ENCODE measurements at places on chromosomes 7 and 10.

DNA sequence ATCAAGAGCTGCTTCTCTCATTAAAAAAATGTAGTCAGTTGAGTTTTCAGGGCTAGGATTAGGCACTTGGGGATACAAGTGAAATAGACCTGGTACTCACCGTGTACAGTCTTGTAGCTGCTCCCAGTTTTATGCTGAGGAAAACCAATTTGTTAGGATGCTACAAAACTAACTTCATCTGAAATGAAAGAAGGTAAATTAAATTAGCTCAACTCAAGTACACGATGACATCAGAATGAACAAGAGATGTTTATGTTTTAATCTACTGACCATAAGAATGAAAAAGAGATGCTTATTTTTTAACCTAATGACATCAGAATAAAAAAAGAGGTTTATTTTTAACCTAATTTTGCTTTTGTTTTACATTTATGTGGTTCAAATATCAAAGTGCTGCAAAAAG lies 73.7 kb downstream of the AP3M1 start:
- DNase-seq: no peak

GRCh38 chr7:15947754-15948153 lies 261.3 kb upstream of the MEOX2 start:
- no peak for DNase-seq

DNA sequence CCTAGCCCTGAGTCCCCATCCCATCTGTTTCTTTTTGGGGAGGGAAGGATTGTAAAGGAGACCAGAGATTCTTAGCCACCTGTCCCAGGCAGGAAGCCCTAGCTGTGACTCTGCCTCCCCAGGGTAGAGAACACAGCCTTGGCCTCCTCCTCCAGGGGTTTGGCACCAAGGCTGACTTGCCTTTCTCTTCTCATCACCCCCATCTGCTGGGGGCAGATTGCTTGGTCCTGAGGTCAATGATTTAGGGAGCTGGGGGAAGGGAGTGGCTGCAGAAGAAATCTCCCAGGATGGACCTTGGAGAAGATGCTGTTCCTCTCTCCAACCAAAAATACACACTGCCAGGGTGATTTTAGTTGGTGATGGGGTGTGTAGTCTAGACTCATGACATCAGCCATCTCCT lies 2.6 kb upstream of the MNX1 start:
- no peak for DNase-seq

- no peak for DNase-seq
Measured at GRCh38 chr7:23615331-23615730, 18.1 kb downstream of the CCDC126 start.

- no peak for DNase-seq
Measured at GRCh38 chr10:91127341-91128082, 93.0 kb upstream of the PCGF5 start.

DNA sequence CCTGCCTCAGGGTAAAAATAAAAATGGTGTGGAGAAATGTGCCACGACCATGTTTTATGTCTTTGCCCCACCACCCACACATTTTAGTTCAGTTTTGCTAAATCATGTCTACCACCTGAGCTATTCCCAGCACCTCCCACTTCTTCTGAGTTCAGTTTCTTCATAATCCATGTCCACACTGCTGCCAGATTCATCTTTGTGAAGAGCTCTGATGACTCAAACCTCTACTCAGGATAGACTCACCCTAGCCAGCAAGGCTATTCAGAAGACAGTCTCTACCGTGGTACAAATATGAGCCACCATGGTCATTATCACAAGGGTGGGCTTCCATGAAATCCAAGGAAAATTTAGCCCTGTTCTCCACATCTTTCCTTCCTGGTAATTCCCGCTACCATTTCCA lies 231.1 kb upstream of the PRKCQ start:
- DNase-seq: no peak

- no peak for DNase-seq
Measured at GRCh38 chr10:102599565-102600327, 44.5 kb upstream of the TRIM8 start.

DNA sequence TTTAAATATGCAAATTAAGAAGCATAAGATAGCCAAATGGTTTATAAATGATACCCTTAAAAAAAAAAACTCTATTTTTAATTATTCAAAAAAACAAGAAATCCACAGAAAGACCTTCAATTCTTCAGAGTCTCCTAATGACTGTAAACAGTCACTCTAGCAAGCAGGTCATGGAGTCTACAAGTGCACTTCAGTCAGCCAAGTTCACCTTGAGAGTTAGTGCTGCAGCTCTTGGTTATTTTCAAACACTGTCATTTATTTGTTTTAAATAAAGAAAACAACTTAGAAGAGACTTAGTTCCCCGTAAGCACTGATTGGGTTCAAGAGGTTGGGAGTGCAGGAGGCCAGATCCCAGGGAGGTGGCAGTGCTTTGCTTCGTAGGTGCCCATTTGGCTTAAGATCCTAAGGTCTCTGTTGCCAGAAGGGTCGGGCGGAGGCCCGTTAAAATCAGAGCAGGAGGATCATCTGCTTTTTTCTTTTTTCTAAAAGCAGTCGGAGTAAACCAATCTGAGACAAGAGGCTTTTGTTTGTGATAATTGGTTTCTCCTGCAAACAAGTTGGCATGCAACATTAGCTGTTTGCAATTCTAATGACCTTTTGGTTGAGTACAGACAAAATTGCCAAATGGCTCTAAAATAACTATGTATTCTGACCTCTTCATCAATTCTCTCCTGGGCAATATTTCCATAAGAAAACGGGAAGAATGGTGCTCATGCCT lies 86.4 kb upstream of the ELMO1 start:
- no peak for DNase-seq

DNA sequence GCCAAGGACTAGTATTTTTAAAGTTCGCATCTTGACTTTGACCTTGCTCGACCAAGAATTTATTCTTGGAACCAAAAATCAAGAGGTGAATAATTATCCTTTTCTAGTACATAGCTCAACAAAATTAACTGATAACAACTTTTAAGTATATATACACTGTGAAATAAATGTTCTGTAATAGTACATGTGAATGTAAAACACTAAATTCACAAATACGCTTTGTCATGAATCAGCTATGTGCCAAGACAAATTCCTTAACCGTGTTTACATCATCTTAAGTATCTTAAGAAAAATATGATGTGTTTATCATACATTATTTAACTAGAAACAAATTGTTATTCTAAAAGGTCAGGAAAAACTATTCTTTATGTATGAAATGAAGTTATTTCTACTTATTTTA lies 83.3 kb downstream of the CUL2 start:
- no peak for DNase-seq

DNA sequence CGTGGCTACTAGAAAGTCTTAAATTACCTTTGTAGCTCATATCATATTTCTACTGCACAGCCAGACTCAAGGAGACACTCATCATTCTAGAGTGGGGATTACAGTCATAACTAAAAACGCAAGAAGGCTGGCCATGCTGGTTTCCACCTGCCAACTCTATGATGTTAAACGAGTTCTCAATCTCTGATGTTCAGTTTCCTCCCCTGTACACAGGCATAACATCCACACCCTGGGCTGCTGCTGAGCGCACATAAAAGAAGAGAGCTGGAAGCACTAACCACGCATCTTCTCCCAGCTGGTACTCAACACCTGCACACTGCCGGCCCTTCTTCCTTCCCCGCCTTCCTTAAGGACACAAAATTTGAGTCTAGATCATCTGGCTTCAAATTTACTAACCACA lies 60.5 kb downstream of the SORBS1 start:
- no peak for DNase-seq

DNA sequence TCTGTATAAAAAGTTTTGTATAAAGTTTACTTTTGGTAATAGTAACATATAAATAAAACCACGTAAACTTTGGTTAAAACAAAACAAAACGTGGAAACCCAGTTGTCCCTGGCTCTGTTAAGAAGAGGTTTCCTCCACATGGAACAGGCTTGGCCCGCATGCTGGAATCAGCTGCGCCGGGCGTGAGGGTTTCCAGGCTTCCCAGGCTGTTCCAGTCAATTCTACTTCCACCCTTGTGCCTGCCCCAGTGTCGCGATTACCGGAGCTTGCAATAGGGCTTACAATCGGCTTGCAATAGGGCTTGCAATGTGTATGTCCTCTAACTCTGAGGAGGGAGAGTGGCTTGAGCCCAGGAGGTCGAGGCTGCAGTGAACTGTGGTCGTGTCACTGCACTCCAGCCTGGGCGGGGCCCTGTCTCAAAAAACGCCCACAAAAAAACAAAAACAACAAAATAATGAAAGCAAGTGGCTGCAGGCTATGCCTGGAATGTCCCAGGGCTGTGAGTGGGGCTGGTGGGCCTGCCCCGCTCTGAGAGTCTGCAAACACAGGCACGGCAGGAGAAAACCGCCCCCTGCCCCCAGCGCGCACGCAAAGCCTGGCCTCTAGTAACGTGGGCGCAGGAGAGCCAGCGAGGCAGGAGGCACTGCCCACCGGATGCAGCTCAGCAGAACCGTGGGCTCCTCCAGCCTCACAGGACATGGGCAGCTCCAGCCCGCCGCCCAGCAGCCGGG lies 16.3 kb downstream of the CYP2W1 start:
- no peak for DNase-seq

DNA sequence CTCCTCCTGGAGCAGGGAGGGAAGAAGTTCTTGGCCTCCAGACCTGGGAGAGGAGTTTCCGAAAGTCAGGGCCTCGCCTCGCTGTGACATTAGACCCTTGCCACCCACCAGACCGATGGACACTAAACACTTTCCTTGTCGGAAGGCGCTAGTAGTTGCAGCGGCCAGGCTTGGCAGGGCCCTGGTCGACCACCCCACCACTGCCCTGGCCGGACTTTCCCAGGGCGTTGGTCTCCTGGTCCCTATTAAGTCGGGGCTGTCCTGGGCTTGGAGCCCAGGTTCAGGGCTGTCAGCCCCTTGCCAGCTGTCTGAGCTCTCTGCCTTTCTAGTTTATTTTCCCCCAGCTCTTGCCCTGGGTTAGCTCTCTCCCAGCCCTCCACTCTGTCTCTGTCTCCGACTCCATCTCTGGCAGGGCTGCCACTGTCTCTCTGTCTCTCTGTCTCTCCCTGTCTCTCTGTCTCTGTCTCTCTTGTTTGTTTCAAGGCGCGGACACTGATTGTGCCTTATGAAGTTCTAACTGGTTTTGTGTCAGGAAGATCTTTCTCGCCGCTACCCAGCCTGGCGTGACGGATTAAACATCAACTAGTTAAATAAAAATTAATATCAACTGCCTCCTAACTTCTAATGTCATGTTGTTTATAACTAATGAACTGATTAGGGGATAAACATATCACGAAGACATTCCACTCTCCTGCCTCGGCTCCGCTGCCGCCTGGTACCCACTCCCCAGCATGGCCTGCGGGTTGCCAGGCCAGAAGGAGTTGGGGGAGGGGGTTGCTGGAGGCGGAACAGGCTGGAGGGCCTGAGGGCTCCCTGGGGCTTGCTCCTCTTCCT lies 13.8 kb upstream of the PAX2 start:
- DNase-seq: no peak

- DNase-seq: no peak
Measured at GRCh38 chr7:123366626-123367025, 166.9 kb upstream of the SLC13A1 start.

DNA sequence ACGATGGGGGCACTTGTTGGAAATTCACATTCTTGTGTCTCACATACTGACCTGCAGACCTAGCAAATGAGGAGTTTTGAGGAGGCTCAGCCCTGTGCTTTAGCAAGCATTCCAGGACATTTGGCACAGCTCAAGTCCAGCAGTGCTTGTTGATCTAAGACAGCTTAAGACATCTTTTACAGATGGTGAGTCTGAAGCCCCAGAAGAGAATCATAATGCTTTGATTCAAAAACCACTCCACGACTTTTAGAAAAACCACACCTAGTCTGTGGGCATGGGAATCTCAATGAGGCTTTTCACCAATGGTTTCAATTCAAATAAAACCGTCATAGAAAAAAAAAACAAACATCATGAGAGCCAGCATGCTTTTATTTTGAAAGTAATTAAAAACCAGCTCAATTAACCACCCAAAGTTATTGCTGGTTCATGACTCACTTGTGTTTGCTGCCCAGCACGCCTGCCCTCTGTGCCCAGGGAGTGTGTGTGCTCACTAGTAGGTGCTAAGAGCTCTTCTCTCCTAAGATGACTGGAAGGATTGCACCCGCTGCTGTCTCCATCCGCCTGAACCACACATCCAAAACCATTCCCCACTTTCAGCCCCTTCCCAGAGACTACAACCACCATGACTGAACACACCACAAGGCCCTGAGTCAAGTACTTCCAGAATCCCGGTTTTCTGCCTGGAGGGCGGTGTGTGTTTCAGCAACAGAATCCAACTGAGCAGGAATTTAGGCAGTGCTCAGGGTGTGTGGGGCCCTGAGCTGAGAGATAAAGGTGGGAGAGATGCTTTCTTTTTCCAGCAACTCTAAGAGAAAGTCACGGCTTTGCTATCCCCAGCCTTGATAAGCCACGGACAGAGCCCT lies 130.2 kb upstream of the ADAM12 start:
- no peak for DNase-seq

DNA sequence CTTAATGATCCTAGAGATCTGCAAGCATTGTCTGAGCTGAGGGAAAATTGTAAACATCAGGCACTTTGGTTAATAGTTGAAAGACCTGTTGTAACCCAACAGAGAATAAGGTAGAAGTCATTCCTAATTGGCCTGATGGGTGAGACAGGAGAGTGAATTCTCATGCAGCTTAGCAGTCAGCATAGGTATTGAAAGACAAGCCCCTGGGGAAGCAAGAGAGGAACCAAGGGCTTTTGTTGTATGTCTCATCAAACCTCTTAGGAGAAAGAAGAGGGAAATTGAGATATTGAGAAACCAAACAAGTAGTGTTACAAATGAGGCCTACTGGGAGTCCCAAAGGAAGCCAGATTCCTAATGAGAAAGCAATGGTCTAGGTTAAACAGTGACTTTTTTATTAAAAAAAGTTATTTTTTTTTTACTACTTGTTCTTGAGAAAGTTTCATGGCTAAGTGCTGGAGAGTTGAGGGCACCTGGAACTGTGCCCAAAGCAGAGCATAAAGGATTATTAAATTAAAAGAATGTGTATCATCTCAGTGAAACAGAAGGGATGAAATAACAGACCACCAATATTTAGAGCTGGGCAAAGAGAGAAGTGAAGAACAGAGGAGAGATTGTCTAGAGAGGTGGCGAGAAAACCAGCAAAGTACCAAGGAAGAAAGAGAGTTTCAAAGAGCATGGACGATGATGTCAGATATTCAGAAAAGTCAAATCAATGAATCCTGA lies 168.9 kb downstream of the CDK14 start:
- no peak for DNase-seq

DNA sequence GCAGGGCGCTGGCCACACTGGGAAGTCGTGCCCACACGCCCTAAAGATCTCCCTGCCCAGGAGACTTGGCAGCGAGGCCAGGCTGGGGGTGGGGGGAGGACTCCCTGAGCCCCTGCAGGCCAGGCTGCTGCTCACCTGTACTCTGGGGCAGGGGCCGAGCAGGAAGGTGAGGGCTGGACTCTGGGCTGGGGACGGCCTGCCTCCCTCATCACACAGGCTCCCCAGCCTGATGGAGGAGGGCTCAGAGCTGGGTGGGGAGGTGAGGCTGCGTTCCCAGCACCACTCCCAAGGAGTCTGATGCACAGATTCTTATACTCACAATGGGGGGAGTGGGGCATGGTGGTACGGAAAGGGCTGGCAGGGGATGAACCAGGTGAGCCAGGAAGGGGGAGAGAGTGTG lies 71.2 kb downstream of the ELFN1 start:
- no peak for DNase-seq

DNA sequence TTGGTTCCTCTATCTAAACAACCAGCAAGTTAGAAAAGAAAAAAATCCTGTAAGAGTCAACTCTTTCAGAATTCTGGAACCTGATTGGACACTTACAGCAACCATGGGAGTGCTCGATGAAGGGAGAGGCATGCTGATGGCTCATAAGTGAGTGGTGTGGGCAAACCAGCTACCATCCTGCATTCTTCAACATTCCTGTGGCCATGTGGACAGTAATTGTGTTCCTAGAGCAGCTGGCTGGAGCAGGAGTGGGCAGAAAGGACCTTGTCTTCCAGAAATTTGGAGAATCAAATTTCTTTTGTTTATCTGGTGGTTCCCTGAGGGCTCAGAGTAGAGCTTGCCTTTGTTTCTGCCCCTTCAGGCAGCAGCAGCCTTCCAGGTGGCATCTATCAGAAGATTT lies 22.5 kb upstream of the MYL7 start:
- no peak for DNase-seq

Measured in stimulated activated CD4-positive, alpha-beta T cell treated with anti-CD3 and anti-CD28 coated beads, Interleukin-15, amount 100 ng/mL, for 1 hour (primary cell).